ENCODE measurements at places on chromosomes 3 and 15. TPM values are rescaled to one million over a fixed set of nuclear protein-coding genes. Genes with fewer than 3 reads are reported as not detected.

The PRR20G gene
- not detected for total RNA-seq

The MFGE8 gene
- total RNA-seq: 108 TPM

The LRRIQ4 gene
- total RNA-seq: not detected

The RHCG gene
- not detected for total RNA-seq

The PRR23C gene
- not detected for total RNA-seq

The RASGRF1 gene
- total RNA-seq: not detected

The PIERCE2 gene
- total RNA-seq: 2.3 TPM

The SPSB4 gene
- total RNA-seq: 0.22 TPM

The TGM5 gene
- total RNA-seq: not detected

The CD200 gene
- total RNA-seq: 8.2 TPM

The SMAD6 gene
- total RNA-seq: 12.5 TPM

The DNAH12 gene
- total RNA-seq: 0.20 TPM

The TICRR gene
- total RNA-seq: 20.5 TPM

The STRIT1 gene
- not detected for total RNA-seq

The LARP6 gene
- total RNA-seq: 16.9 TPM

The SERPINI2 gene
- not detected for total RNA-seq

The XCR1 gene
- not detected for total RNA-seq

The LRRC31 gene
- not detected for total RNA-seq

The AHSG gene
- total RNA-seq: not detected

The CLDN18 gene
- not detected for total RNA-seq

Measured in endothelial cell of umbilical vein (primary cell).